BE2C (cell line): ENCODE measurements at places on chromosomes 1 and 21.

DNA sequence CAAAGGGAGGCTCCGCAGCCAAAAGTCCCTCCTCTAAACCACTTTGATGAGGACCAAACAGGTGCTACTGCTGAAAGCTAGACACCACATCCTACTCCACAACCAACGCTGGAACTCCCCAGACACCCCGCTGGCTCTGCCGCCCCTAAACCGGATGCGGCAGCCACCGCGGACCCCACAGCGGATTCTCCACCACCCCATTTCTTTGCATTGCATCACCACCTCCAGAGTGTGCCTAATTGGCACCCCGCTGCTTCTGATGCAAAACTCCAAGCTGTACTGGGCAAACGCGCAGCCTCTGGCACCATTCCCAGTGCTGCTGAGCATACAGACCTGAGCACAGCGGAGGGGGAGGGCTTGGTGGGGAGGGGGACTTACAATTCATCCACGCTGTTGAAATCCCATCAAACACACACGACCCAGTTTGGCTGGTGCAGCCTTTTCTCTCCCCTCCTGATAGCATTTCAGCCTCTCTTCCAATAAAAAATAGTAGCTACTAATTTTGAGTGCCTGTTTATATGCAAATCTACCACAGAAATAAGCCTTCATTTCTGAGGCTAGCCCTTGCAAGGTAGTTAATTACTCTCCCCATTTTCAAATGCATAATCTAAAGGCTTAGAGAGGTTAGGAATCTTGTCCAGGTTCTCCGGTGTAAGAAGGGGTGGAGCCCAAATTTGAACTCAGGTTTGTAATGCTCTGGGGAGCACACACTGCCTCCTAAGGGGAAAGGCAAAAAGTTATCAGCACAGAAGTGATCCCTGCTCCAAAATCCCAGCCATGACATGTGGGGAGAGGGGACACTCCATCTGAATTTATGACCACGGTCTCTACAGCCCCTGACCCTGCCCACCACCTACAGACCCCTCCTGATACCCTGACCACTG lies 12.2 kb upstream of the RGS16 start:
- DNase-seq = peak; percentile 85

- no peak for DNase-seq
Observed at GRCh38 chr1:164033782-164034181, 525.2 kb upstream of the PBX1 start.

GRCh38 chr1:12532405-12533315 lies 85.3 kb downstream of the DHRS3 start:
- DNase-seq = no peak

GRCh38 chr1:199448646-199449045 lies 578.9 kb upstream of the NR5A2 start:
- DNase-seq = no peak

GRCh38 chr21:32245971-32246370 lies 32.9 kb downstream of the MIS18A start:
- no peak for DNase-seq

DNA sequence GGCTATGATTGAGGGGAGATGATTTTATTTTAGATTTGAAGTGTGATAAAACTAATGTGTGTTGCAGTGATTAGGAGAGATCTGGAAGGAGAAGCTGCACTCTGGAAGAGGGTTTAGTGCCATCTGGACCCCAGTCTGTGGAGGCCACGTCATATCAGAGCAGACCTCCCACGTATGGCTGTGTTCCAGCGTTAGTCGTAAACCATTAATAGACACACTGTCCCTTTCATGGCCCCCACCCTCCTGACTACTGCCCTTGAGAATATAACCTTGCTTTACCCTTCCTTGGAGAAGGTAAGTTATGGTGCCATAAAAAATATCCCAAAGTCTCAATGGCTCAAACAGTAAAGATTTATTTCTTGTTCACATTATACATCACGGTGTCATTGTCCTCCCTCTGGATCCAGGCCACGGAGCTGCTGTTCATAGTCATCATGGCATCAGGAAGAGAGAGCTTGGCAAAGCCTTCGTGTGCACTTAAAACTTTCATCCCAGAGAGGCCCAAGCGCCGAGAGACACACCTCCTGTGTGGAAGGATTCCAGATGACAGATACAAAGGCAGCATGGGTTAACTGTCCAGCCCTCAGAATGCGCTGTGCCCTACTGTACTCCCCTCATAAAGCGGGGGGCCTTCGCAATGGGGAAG lies 33.2 kb downstream of the RHOU start:
- DNase-seq = peak; percentile 74

DNA sequence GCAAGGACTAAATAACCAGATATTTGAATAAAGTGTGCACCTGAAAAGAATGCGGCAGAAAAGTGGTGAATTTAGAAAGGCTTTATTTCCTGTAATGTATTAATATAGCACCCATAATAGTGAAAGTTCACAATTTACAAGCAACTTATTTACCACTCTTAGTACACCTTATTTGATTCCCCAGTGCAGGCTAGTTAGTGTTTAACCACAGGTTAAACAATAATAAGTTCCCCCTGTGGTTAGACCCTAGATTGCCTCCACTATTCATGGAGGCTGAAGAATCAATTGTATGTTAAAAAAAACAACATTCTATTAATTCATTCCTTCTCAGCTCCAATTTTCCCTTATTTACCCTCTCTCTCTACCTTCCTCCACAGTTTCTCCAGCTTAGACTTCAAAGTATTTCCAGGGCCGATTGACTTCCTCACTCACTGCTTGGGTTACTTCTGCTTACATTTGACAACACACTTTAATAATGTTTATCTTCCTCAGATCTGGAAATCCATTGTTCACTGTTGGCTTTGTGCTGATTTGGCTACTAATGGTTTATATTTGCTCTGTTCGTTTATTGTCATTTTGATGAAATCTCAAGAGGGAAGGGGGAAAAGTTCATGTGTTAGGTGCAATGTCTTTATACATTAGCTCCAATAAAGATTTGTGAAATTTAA lies 796.3 kb downstream of the BRINP3 start:
- DNase-seq = no peak

GRCh38 chr1:231139125-231139649 lies 22.7 kb upstream of the TRIM67 start:
- DNase-seq = no peak

DNA sequence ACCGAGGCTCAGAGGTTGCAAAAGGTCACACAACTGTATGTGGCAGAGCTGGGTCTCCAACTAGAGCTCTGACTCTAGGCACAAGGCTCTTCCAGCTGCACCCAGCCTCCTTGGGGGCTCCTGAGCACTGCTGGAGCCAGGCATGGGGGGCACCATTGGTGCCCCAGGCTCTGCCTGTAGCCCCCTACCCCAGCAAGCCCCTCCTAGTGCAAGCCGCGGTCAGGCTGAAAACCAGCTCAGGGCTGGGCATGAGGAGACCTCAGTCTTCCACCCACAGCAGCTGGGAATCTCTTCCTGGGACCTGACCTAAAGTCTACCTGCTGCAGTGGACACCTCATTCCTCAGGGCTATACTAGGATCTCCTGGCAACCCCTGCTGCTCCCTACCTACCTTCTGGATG lies 14.6 kb downstream of the TNNT2 start:
- no peak for DNase-seq

DNA sequence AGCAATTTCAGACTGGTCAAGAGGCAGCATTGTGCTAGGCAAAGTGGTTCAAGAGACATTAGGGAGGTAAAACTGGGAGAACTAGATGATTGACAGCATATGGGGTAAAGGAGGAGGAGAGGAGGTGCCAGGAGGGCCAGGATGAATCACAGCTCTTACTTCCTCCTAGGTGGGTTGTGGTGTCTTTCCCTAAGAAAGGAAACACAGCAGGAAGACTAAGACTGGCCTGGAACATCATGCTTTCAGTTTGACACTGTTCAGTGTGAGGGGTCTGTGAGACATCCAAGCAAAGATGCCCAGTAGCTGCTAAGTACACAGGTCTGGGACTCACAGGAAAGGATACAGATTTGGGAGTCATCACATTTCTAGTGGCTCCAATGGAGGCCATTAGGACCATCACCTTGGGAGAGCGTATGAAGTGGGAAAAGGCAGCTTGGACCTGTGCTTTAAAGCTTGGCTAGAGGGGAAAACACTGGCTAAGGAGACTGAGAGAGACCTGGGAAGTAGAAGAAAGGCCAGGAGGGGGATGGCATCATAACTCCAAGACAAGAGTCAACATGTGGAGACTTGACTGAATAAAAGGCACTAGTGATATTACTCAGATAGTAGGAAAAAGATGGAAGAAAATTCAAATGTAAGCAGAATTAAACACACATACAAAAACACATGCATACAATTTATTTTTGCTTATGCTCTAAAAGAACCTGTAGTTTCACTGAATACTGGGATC lies 17.3 kb downstream of the CD58 start:
- DNase-seq = no peak
